ENCODE measurements at places on chromosomes 3 and 15.

DNA sequence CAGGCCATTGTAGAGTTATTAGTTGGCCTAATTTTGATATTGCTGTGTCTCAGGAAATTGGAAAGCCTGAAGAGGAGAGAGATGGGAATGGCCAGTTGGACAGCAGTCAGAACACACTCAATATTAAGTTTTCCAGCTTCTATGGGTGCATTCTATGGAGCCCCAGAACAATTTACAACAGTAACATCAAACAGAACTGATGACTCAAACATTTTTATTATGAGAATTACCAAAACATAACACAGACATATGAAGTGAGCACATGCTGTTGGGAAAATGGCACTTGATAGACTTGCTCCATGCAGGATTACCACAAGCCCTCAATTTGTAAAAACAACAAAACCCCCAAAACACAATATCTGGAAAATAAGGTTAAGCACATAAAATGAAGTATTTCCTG is 104.3 kb downstream of the GADL1 start:
- DNase-seq: no peak

DNA sequence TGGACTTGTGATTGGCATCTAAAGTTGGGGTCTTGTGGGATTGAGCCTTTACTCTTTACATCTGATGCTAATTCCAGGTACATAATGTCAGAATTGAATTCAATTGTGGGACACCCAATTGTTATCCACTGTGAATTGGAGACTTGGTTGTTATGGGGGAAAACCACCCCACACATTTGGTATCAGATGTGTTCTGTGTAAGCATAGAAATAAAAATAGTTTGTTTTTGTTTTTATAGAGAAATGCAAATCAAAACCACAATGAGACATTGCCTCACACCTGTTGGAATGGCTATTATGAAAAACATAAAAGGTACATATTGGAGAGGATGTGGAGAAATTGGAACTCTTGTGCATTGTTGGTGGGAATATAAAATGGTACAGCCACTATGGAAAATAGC is 58.5 kb downstream of the CPA3 start:
- no peak for DNase-seq

- DNase-seq: no peak
These were observed 22.7 kb upstream of the CHRNB4 start for GRCh38 chr15:78663703-78664102.

DNA sequence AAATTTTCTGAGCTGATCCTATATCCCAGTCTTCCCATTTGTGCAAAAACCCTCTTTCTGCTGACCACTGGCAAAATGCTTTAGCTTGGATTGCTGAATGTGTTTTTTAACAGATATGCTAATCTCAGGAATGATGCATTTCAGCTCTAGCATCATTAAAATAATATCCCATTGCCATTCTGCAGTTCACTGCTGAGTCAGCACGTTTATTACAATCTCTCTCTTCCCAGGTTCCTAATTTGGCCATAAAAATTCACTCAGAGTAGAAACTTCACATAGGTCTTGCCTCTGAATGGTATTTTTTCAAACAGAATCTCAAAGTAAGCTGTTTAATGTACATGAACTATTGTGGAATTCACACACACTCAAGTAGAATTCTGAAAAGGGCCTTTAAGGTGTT is 509.6 kb upstream of the SUCLG2 start:
- DNase-seq: no peak

GRCh38 chr3:30469133-30469532 is 137.3 kb upstream of the TGFBR2 start:
- no peak for DNase-seq

GRCh38 chr15:84797212-84797611 is 19.9 kb upstream of the ALPK3 start:
- no peak for DNase-seq

DNA sequence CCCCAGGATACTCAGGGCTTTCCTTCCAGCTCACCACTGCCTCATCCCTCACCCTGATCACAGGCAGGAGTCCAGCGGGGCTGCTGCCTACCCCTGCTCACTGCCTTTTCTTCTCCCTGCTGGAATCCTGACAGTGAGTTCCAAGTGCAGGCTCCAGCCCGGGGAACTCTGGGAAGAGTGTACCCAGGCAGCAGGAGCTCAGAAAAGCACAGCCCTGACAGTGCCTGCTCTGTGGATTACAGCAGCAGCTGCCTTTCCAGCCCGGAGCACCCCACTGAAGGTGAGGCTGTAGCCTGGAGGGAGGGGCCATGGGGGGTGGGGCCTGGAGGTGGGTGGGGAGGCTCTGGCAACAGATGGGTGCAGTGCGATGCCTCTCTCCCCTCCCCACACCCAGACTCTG is 6.1 kb upstream of the JMJD7 start:
- DNase-seq: no peak

DNA sequence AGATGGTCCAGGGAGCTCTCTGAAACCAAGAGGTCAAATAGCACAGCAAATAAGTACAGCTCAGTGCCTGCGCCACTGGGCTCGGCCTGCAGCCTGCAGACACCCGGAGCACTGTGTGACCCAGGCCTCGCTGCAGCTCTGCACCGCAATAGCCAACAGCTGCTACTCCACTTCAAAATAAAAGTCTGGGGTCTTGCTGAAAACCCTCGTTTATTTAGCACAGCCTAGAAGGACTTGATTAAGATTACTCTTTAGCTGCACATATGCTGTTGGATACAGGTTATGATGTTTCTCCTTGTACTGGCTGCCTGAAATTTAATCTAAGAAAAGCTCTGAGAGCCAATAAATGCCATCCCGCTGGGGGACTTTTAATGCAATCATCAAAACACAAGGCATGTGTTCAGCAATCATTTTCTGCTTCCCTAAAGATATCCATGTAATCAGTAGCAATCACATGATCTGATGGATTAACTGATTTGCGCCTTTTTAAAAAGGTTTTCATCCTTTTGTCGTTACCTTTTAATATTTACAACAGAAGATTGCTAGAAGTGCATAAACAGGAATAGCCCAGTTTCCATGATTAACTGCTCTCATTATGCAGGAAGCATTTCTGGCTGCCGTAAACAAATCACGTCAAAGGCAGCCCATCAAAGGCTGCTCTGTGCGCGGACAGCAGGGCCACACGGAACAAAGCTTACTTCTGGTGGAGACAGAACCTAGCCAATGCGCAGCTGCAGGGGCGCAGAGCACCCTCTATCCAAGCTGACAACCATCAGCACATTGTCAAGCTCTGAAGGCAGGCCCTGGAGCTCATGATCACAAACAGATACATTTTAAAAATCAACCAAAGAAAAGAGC is 58.8 kb downstream of the CLASP2 start:
- DNase-seq: peak; percentile 69

- DNase-seq: no peak
These were observed 750.7 kb upstream of the CFAP20DC start for GRCh38 chr3:59800481-59800880.

GRCh38 chr3:25728101-25728500 is 55.1 kb downstream of the NGLY1 start:
- no peak for DNase-seq

DNA sequence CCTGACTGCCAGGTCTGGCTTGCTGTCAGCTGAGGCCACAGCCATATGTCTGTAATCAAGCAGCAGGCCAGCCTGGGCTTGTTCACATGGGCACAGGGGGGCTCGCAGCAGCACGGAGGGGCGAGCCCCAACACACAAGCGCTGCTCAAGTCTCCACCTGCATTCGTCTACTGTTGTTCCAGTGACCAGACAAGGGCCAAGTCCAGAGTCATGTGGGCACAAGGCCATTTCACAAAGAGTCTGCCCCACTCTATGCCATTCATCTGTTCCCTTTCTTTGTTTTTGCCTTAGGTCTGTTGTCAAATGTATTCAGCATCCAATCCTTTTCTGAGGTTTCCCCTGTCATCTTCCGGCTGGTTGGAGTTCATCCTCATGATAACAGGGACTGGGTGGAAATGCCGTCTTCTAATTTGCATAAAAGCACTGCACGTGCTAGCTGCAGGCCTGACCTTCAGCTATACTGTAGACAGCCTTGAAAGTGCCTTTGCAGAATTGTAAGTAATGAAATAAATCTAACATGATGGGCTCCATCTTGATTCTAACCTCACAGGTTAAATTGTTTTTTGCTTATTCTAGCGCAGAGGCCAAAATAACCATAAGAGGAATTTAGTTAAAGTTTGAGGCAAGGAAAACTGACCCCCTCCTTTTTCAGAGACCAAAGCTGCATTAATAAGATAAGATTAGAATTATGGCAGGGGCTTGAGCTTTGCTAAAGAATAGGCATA is 28.6 kb upstream of the KBTBD12 start:
- no peak for DNase-seq

DNA sequence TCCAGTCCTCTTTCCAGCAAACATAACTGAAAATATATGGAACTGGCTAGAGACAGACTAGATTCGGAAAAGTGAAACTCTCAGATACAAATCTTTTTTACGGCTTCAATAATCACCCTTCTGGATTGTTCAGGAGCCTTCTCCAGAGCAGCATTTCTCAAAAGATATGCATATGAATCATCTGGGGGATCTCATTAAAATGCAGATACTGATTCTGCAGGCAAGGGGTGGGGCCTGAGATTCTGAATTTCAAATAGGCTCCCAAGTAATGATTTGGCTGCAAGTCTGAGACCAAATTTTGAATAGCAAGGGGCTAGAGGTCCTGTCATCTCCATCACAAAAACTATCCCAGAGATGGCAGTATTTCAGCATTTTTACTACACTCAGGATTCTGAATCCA is 165.4 kb downstream of the CTNNB1 start:
- no peak for DNase-seq

GRCh38 chr3:64475037-64475436 is 212.8 kb downstream of the ADAMTS9 start:
- DNase-seq: no peak

DNA sequence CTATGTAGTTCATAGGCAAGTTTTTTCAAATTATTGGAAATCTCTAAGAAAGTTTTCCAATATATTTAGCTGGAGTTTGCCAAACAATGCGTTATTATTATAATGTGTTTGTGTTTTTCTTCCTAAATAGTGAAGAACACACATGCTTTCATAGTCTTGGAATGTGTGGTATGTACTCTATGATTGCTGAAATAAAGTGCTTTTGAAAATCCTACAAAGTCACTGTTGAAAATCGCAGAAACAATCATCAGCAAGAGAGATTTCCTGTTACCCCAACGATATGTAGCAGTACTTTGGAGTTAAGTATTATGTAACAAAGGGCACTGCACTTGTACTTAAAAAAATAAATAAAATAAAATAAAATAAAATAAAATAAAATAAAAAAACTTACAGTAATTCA is 796.2 kb downstream of the NAALADL2 start:
- DNase-seq: no peak

DNA sequence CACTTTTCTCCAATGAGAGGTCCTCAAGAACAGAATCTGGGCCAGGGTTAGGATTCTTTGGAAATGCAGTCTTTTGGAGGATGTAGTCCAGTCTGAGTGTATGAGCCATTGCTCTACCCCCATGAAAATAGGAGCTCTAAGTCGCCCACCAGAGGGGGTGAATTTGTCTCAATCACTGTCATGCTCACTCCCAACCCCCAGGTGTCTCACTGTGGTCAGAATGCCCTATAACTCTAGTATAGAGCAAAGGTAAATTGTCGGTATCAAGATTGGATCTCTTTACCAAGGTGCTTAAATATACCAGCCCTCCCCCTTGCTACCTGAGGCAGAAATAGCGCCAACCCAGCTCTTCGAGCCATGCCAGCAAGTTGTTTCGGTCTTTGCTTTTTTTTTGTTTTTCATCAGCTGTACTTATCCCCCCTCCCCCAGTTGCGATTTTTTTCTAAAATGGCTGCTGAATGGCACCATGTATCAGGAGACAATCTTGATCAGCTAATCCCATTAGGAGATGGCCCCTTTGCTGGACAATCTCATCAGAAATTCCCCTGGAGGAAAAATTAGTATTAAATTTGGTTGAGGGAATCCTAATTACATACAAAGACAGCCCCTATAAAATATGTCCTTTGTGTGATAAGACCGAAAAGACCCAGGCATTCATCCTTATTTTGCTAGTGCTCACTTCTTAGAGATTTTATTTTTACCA is 130.7 kb downstream of the EBLN2 start:
- no peak for DNase-seq

DNA sequence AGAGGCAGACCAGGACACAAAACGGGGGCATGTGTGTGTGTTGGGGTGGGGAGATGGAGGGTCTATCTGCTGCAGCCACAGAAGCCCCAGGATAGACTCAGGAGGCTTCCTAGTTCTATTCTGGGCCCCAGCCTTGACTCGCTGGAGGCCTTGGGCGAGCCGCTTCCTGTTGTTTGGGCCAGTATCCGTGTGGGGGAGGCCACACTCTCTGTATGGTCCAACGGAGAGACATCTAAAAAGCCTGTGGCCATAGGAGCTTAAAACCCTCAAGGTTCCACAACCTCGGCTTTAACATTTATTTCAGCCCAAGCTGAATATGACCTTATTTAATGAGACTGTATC is 32.8 kb downstream of the POC1A start:
- peak; percentile 28 for DNase-seq

GRCh38 chr15:95646484-95647273 is 683.8 kb upstream of the NR2F2 start:
- DNase-seq: no peak
